SJSA1 (cell line): ENCODE measurements at places on chromosomes 5 and 9. TPM values are rescaled to one million over a fixed set of nuclear protein-coding genes. Genes with fewer than 3 reads are reported as not detected.

DNA sequence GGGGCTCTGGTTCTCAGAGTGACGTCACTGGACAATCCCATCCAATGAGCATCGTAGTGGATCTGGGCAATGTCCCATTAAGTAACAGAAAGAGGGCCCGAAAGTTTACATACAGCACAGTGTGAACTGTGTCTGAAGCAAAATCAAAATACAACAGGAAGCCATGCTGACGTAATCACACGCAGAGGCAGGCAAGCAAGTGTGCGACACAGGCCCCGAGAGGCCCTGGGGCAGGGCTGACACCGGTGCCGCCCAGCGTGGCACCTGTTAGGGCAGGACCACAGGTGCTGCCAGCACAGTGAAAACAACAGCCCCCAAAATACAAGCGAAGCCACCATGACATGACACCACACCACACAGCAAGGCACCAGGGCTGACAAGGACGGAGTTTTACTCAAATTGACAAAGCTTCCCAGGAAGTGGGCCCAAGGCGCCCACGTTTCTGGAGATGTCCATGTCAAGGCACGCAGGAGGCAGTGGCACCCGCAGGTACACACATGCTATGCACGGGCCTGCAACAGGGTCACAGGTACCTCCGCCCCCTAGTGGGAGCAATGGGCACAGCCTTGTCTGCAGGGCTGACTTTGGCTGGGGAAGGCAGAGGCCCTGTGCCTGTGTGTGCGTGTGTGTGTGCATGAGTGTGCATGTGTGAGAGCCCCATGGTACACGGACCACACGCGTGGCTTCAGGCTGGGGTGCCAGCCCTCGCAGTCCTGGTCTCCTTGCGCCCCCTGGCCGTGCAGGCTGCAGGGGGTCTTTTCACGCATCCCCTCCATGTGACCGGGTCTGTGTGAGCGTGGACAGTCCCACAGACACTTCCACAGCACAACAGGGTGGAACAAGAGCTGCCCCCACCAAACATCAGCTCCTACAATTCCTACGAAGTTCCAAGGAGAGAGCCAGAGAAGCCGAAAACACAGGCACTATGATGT, 19.6 kb downstream of the QSOX2 start:
- peak; percentile 15 for DNase-seq

FRRS1L gene
- not detected in 2 replicates for total RNA-seq

DNA sequence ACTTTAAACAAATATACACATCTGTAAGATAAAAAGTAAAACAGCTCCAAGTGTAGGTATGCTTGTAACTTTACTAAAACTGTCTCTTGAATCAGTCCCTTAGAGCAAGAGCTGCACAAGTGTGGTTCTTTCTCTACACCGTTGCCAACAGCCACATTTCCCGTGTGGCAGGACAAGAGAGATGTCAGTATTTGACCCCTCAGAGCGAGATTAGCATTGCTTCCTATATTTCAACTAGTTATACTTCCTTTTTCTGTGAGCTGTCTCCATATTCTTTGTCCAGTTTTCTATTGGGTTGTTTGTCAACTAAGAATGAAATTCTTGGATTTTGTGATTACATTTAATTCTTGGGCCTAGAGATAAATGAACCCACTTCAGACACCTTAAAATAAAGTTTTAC, 8.0 kb downstream of the PLIN2 start:
- DNase-seq = no peak

- DNase-seq = no peak
These were observed 69.3 kb downstream of the HSD17B3 start for GRCh38 chr9:96232539-96233241.

- no peak for DNase-seq
These were observed 90.7 kb downstream of the SMIM15 start for GRCh38 chr5:61071526-61071925.

FGF1 gene
- total RNA-seq = 15.5 and 36.7 TPM in 2 replicates

DNA sequence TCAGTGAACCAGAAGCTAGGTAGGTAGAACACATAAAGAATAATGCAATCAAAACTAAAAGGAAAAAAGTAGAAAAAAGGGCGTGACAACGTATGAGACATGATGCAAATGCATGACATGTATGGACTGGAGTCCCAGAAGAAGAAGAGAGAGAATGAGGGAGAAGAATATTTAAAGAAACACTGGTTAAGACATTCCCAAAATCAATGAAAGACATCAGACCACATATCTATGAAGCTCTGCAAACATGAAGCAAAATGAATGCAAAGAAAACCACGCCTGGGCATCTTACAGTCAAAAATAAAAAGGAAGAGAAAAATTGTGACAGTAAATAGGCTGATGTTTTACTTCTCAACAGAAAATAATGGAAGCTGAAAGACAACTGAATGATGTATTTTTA, 23.8 kb upstream of the NKD2 start:
- DNase-seq = no peak

- DNase-seq = no peak
These were observed 31.5 kb upstream of the NKD2 start for GRCh38 chr5:976849-977751.

NR2F1 gene
- total RNA-seq = 3.6 and 6.2 TPM in 2 replicates

- no peak for DNase-seq
These were observed 4.6 kb upstream of the CTNNA1 start for GRCh38 chr5:138748630-138749081.

LCN1 gene
- not detected in 2 replicates for total RNA-seq

DNA sequence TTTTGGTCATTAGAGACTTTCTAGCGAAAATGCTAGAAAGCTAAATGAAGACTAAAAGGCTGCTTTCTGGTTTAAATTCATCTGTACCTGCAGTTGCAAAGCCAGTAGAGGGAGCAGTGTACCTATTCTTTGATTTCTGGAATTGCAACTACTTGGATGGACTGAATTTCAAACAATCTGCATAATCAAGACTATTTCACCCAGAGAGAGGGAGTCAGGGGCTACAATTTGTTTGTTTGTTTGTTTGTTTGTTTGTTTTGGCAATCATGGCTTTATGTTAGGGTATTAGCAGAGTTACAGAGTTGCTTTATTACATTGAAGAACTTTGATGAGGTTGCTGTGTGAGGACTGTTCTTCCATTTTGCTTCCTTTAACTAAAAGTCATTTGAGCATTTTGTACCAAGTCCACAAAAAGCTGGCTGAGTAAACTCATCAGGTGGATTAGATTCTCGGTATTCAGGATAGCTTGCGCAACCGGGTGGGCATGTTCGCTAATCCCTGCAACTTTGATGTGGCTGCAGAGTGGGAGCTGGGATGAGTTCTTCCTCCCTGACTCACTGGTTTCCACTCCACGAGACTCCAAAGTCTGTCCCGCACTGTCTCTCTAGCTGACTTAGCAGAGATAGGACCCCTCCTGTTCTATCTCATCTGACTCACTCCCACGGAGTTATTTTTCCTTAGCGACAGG, 80.0 kb upstream of the TUT7 start:
- DNase-seq = peak; percentile 57

GRCh38 chr9:99811598-99812383, 9.9 kb upstream of the NR4A3 start:
- DNase-seq = no peak

PHF24 gene
- total RNA-seq = not detected in 2 replicates

KCNIP1 gene
- total RNA-seq = 2.2 and 3.1 TPM in 2 replicates

- no peak for DNase-seq
These were observed 39.8 kb upstream of the FUBP3 start for GRCh38 chr9:130539420-130540223.

GRCh38 chr5:119016125-119016774, 27.9 kb upstream of the DTWD2 start:
- DNase-seq = no peak

DNA sequence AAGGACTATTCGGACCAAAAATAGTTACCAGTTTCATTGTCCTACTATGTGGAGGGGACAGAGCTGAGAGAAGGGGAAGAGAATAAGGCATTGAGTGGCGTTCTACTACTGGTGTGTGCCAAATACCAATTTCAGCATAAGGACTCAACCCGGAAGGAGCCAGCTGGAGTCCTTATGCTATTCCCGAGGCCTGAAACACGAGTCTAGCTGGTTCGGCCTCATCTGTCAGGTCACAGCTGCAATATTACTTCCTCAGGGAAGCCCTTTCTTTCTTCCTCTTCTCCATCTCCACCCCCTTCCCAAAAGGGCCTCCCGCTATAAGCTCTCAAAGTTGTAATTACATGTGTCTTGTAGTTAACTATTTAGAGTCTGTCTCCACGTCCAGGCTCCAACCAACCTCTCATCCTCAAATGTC, 20.5 kb upstream of the FER start:
- no peak for DNase-seq

GRCh38 chr5:175866377-175866907, 4.9 kb upstream of the CPLX2 start:
- no peak for DNase-seq

ROPN1L gene
- 2.9 and 3.0 TPM in 2 replicates for total RNA-seq

GRCh38 chr9:136312436-136312835, 8.5 kb upstream of the CCDC187 start:
- DNase-seq = no peak

CDH9 gene
- total RNA-seq = not detected in 2 replicates

GRCh38 chr5:14503017-14503680, 78.4 kb upstream of the OTULINL start:
- no peak for DNase-seq

DNA sequence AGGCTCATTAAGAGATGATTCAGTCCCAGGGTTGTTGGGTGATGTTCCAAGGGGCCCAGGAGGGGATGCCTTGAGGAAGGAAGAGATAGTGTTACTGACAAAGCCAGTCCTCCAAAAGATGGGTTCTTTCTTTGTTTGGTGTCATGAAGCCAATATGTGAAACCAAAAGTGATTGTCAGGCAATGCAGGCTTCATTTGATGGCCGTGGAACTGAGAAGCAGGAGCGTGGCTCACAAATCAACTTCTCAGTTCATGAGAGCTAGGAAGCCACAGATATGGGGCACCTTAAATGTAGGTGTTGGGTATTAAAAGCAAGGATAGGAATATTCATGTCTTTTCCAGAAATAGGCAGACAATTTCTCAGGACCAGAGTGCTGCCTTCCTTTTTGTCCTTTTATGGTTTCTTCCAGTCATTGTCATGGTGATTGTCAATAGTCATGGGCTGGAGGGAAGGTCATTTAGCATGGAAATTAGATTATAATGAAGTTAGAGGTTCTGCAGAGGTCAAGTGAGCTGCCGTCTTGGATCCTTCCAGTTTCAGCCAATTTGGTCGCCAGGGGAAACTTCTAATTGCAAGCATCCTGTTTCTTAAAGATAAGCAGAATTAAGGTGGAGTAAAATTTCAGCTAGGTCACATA, 393.0 kb downstream of the NTRK2 start:
- no peak for DNase-seq

DNA sequence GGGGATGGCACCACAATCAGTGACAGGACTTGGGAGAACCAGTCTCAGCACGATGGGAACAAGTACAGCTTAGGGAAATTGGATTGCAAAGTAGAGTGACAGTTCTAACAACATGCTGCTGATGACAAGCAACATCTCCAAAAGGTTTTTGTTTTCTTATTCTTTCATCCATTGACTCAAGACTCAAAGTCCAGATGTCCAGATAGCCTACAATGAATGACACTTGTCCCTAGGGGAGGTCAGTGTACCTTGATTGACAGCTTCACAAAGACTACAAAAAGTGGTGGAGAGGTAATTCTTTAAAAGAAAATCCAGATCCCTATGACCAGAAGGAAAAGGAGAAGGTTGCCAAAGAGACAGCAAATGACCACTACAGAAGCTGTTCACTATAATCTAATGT, 323.9 kb downstream of the TMEM232 start:
- no peak for DNase-seq

DNA sequence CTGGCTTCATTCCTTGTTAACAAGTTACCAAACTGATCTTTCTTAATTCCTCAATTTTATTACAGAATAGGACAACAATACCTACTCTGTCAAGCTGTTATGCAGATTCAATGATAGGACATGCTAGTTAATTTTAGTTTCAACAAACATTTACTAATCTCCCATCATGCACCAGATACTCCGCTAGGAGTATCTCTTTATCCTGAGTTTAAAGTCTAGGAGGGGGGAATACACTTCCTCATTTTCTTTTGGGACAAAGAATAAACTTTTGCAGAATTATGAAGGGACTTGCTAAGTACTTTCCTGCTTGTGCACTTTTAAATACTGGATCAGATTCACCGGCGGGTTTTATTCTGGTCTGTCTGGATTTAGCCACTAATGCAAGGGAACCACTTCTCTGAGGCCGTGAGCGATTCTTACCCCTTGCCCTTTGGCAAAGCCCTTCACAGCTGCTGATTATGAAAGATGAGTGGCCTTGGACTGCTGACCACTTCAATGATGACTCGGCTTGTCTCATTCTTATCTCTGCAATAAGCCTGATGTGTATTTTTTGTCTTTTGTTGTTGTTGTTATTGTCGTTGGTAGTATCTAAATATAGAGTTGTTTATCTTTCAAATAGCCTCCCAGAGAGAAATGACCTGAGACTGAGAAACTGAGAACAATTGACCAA, 73.9 kb downstream of the RMI1 start:
- no peak for DNase-seq
